ENCODE measurements at places on chromosomes 12 and 14. TPM values are rescaled to one million over a fixed set of nuclear protein-coding genes. Genes with fewer than 3 reads are reported as not detected.
A peak's percentile ranks its signal among the peaks of the same experiment; 100 is the strongest.

The KERA gene
- not detected for total RNA-seq

The RNASE2 gene
- 1.3 TPM for total RNA-seq

The LYSET gene
- total RNA-seq = 24.4 TPM

The ACIN1 gene
- total RNA-seq = 64.6 TPM

The CISTR gene
- total RNA-seq = 2.1 TPM

The KRT6C gene
- not detected for total RNA-seq

The OR6C3 gene
- not detected for total RNA-seq

The IL23A gene
- not detected for total RNA-seq

The ANO6 gene
- total RNA-seq = 46.2 TPM

The VRTN gene
- not detected for total RNA-seq

The SIX1 gene
- not detected for total RNA-seq

The LTBP2 gene
- 26.5 TPM for total RNA-seq

The KRT5 gene
- total RNA-seq = not detected

The AMHR2 gene
- 0.36 TPM for total RNA-seq

The C14orf180 gene
- 44.1 TPM for total RNA-seq

DNA sequence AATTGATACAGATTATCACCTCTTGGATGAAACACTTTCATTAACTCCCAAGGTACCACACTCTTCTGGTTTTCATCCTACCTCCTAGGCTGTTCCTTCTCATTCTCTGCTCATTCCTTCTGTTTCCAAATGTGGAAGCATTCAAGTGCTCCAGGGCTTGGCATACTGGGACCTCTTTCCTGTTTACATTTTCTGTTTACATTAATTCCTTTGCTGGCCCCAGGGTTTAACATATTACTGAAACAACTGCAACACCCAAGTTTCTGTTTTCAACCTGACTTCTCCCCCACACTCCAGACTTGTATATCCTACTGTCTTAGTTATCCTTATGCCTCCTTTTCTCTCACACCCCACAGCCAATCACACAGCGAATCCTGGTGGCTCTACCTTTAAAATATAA is 386.3 kb upstream of the GARIN6 start:
- DNase-seq = no peak

GRCh38 chr12:131507881-131508280 is 203.0 kb upstream of the SFSWAP start:
- DNase-seq = no peak

- no peak for DNase-seq
These were observed 499.3 kb upstream of the TMEM132C start for GRCh38 chr12:127767656-127768055.

GRCh38 chr12:46430340-46430948 is 57.9 kb upstream of the SLC38A2 start:
- DNase-seq = no peak

DNA sequence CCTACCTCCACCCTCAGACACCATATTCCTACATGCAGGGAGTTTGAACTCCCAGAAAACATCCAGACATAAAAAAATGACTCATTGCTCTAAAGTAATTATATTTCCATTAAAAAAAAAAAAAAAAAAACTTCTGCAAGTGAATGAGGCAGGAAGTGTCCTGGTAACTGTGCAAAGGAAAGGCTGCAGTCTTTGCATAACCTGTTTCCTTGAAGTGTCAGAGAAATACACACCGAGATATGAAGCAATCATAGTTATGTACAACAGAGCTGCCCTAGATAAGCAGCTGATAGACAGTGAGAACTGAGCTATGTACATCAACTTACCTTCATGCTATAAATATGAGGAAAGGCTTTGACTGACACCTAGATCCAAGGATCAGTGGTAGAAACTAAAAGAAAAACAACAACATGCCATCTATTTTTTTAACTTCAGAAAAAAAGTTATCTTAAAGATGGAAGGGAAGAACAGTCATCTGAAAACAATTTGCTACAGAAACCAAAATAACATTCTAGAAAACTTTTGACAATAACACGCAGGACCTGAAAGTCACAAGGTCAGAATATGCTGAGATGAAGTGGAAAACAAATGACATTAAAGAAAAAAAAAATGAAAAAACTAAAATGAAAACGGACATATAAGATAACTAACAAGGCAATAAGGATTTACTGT is 263.2 kb downstream of the SEC23A start:
- DNase-seq = no peak

DNA sequence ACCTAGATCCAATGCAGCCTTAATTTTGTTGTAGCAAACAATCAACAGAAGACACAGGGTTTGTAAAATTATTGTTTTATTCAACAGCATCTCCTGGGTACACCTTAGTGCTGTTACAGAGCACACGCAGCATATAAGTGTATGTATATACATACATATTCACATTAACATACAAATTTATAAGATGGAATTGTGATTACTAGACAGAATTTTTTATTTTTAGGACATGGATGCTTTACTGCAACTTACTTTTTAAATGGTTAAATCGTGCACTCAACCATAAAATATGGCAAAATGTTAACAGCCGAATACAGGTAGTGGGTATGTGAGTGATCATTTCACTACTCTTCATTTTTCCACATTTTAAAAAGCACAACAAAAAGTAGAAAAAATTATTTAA is 16.6 kb downstream of the HEATR5A start:
- no peak for DNase-seq

DNA sequence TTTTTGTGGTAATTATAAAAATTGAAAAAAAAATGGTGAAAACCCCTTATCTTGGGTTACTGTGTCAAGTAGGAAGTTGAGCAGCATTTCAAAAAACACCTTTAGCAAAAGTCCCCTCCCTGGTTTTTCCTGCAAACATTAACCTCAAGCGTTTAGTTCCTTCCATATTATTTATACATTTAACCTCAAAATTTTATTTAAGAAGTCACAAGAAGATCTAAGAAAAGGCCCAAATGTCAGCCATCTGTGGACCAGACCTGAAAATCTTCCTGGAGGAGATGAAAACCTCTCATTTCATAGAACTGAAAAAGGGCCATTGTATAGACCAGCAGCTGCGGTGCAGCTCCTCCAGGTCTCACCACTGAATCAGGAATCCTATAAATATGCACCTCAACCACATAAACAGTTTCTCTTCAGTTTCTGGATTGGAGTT is 40.4 kb upstream of the BTG1 start:
- DNase-seq = no peak

DNA sequence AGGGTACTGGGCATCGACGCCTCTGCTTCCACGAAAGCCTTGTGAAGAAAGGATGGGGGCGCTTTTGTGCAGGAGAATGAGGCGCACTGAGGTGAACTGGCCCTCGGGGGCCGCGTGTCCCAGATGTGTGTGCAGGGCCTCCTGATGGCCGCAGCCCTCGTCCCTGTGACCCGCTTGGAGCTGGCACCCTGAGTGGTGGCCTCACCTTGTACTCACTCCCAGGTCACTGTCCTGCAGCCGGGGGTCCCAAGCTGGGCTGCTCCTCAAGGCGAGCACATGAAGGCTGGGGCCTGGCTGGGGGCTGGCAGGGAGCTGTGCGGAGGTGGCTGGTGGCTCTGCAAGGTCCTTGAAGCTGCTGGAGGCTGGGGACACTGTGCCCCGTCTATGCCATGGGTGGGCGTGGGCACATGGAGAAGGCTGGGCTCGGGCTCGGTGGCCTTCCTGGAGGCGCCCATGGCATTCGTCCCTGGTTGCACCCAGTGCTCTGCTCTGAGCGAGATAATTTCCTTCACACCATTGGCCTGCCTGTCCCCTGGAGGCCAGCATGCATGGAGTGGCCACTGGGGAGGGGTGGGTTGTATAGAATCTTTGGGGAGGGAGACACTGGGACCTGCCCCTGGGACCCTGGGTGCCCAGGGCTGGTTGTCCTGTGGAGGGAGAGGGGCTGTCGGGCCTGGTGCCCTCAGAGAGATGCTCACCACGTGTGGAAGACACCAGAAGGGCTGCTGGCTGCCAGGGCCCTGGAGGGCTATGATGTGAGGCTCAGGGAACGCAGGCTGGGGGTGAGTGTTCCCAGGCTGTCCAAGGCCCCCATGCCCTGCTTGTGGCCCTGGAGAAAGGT is 79.3 kb downstream of the TMEM121 start:
- peak; percentile 7 for DNase-seq

- no peak for DNase-seq
These were observed 42.6 kb upstream of the PLEKHD1 start for GRCh38 chr14:69441948-69442347.

DNA sequence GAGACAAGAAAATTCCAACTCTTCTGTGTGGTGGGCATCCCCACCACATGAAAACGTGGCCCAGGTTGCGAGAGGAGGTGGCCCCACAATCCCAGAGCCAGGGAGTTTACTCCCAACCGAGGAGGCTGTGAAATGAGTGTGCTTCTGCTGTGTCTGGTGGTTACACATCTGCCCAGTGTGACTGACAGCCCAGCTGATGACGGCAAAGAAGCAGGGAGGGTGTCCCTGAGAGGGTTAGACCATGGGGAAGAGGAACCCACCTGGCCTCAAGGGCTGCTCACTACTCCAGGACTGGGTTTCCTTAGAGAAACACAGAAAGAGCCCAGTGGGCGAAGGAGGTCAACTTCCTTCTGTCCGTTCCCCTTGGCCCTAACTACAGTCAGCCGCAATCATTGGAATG is 24.6 kb downstream of the ZFP36L1 start:
- no peak for DNase-seq

DNA sequence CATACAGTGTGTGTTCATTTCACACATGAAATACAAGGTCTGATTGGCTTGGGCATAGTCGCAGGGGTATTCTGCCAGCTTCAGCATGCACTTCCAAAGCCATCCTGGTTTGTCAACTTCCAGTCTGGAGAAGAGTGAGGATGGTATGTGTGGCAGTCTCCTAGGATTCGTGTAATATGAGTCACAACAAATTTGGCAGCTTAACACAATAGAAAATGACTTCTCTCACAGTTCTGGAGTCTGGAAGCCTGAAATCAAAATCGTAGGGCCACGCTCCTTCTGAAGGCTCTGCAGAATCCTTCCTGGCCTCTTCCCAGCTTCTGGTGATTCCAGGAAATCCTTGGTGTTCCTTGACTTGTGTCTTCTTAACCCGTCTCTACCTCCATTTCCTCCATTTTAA is 167.5 kb downstream of the PPM1H start:
- DNase-seq = no peak

- DNase-seq = no peak
These were observed 31.0 kb downstream of the TMEM116 start for GRCh38 chr12:111981987-111982386.

- no peak for DNase-seq
These were observed 225.7 kb downstream of the NUAK1 start for GRCh38 chr12:105912882-105913678.

DNA sequence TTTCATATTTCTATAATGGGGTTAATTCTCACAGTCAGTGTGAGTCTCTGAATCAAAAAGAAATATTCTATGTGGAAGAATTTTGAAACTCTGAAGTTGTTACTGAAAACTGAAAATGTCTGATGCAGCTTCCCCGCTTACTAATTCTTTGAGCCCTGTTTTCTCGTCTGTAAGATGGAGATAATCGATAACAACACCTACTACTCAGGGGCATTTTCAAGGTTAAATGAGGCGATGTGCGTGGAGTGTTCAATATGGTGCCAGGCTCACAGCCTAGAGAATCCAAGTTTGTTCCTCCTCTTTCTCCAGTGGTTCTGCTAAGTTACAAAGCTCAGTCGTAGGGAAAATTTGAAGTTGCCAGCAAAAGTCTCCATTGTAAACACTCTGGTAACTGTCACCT is 391.4 kb downstream of the FUT8 start:
- DNase-seq = no peak

- DNase-seq = no peak
These were observed 50.5 kb downstream of the SPTLC2 start for GRCh38 chr14:77565994-77566305.
